ENCODE measurements at places on chromosomes 1 and 21.
A peak's percentile ranks its signal among the peaks of the same experiment; 100 is the strongest.

DNA sequence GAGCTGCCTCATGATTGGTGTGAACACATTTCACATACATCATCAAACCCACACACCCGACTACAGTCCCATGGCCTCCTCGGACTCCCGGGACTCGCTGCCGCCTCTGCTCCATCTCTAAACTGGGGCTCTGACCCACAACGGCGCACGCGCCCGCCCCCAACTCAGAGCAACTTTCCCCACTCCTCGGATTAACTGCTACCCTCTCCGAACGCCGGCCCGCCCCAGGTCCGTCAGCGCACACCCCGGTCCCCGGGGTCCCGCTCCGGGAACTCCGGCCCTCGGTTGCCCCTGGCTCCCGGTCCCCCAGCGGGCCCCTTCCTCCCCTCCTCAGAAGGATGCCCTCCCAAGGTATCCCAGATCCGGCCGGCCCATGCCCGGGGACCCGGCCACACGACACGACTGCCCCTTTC lies 740 bp downstream of the DSTYK start:
- peak; percentile 39 for DNase-seq

DNA sequence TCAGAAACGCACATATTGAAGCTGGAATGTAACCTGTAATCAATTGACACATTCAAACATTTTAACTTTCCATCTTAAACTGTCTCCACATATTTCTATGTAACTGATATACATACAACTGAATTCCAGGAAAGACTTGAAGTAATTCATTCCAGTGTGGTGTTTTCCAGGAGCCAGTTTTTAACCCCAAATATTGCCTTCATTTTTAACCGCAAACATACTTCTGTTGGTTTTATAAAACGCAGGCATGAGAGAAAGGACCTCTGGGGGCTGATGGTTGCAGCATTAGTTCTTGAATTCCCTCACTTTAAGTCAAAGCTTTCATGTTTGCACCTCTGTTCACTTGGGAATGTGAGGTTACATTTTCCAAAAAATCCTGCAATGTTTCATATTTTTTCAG lies 204.1 kb downstream of the CRB1 start:
- DNase-seq = no peak

- peak; percentile 94 for DNase-seq
Measured at GRCh38 chr1:36420836-36421317, 23.2 kb upstream of the LSM10 start.

GRCh38 chr1:3703786-3704371 lies 48.4 kb upstream of the CCDC27 start:
- peak; percentile 31 for DNase-seq

DNA sequence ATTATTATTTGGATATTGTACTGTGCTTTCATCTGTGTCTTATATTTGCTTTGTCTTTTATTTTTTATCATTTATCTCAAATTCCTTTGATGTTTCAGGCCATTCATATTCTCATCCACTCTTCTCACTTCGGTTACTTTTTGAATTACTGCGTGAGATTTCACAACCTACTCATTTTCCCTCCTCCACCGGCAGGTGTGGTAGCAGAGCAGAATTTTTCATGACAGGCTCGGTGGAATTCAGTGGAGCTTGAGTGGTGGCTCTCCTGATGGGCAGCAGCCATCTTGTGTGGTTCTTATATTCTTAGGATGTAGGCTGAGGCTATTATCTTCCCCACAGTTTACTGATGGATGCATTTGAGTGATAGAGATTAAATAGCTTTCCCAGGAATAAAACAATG lies 92.3 kb upstream of the IVNS1ABP start:
- no peak for DNase-seq

DNA sequence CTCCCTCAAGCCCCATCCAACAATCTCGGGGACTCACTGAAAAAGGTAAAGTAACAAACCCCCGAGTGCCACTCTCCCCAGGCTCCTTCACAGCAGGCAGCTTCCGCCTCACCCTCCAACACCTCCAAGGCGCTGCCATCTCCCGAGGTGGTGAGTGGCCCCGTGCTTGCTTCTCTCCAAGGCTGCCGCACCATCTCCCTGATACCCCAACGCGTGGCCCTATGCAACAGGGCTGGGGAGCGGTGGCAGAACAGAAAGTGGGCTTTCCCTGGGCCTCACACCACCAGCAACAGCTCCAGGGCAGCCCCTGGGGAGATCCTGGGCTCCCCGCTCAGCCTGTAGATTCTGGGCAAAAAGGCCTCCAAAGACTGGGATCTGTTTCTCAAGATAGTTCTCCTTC lies 105.1 kb downstream of the RAVER2 start:
- no peak for DNase-seq

DNA sequence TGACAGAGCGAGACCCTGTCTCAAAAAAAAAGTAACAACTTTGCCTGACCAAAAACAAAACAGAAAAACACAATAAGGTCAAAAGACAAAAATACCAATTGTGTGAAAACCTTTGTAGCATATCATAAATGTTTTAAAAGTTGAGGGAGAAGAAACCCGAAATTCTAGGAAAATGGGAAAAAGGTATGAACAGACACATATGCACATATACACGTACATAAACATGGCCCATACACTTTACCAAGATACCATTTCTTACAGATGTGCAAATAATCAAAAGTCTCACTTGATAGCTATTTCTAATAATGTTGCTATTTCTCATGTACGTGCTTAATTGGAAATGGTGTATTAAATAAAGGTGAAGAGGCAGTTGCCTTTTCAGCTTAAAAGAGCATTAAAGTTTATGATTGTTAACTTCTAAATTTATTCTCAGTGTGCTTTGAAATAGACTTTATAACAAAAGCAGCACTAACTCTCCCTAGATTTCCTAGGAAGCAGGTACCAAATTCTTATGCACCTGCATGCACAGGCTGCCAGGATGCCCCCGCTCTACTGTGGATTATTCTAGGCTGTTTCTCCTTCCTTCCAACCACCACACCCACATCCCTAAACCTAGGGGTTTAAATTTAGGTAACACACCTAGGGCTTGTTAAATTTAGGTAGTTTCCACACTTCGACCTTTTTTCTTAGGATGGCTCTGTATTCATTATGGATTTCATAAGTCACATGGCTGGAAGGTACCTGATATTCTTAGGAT lies 33.8 kb downstream of the ADARB1 start:
- DNase-seq = no peak

GRCh38 chr21:24897883-24898282 lies 709.4 kb downstream of the MRPL39 start:
- DNase-seq = no peak

GRCh38 chr1:19800076-19800804 lies 524 bp upstream of the TMCO4 start:
- peak; percentile 76 for DNase-seq

- DNase-seq = peak; percentile 86
Measured at GRCh38 chr1:101071470-101071891, 45.9 kb upstream of the DPH5 start.

DNA sequence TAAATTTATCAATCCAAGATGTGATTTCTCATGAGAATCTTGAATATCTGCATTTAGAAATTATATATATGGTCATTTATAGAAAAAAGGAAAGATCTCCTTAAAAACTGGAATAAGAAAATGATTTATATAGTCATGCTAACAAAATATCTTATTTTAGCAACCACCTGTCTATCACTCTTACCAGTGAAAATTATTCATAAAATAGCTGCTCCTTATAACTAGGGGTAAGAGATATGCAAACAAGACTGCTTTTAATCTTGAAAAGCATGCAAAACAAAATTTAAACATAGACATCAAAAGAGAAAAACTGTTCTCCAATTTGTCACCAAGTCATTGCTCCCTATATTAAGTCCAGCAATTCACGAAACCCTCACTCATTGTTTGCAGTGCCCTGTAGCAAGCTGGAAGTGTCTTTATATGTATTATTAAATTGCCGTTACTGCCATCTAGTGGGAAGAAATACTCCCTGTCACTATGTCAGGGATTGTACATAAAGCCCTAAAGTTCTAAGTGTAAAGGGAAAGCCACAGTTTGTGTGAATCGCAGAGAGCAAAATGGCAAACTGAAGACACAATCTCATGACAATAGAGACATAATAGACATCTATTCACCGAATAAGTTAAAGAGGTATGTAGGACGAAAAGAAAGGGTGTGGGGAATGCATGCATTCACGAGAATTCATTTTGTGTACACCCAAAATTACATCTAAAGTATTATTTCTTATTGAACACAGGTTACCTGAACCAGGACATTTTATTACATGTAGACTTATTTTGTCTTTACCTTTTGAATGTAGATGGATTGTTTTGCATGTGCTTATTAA lies 600.5 kb downstream of the USP25 start:
- peak; percentile 91 for DNase-seq

GRCh38 chr1:106515375-106515774 lies 541.1 kb upstream of the PRMT6 start:
- DNase-seq = no peak

- DNase-seq = peak; percentile 85
Measured at GRCh38 chr1:222266223-222267196, 281.4 kb downstream of the HHIPL2 start.

GRCh38 chr1:100423832-100424337 lies 71.6 kb downstream of the CDC14A start:
- no peak for DNase-seq

DNA sequence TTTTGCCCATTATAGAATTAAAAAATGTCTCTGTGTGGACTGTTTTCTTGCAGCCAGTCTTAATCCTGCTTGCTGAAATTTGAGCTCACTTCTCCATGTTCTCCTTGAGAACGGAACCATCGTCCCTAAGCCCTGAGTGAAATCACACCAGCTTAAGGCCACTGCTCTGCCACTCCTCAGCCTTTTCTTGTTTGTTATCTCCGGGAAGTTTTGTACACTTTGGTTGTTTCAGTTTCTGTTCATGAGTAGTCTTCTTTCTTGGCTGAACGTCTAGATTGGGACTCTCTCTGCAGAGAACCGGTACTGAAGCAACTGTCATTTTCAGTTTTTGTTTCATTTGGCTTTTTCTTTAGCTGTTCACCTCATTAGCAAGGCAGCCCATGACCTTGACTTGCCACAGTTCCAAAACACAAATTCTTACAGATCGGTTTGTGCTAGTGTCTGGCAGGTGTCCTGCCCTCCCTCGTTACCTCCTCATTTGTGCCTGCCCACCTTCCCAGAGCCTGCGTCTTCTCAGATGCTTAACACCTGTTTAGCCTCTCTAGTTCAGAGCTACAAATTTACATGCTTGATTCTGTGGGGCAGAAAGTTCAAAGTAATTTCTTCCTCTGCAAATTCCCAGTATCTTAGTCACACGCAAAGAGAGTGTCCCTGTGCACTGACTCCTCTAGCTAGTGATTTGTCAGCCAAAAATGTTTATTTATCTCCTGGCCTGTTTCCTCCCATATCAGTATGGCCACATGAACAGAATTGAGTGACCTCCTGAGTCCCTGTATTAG lies 12.4 kb downstream of the PSEN2 start:
- peak; percentile 29 for DNase-seq

- DNase-seq = no peak
Measured at GRCh38 chr1:107019166-107019565, 37.3 kb upstream of the PRMT6 start.

DNA sequence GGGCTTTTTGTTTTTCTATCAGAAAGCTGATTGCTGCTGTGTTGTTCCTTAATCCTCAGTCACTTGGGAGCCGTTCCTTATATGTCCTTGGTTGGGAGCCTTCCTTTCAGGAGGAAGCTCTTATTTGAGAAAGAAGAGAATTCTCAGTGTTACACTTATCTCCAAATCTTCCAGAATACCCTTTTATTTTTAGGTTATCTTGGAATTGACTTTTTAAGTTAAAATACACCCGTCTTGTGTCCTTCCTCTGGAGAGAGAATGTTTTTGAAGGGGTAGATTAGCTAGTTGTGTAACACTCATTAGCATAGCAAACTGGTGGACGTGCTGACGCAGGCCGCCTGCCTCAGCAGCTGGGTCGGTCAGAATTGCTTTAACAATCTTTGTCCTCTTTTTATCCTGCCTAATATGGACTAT lies 42.1 kb downstream of the LRRC8B start:
- peak; percentile 68 for DNase-seq
